ENCODE measurements at places on chromosomes 4 and X. TPM values are rescaled to one million over a fixed set of nuclear protein-coding genes. Genes with fewer than 3 reads are reported as not detected.

DNA sequence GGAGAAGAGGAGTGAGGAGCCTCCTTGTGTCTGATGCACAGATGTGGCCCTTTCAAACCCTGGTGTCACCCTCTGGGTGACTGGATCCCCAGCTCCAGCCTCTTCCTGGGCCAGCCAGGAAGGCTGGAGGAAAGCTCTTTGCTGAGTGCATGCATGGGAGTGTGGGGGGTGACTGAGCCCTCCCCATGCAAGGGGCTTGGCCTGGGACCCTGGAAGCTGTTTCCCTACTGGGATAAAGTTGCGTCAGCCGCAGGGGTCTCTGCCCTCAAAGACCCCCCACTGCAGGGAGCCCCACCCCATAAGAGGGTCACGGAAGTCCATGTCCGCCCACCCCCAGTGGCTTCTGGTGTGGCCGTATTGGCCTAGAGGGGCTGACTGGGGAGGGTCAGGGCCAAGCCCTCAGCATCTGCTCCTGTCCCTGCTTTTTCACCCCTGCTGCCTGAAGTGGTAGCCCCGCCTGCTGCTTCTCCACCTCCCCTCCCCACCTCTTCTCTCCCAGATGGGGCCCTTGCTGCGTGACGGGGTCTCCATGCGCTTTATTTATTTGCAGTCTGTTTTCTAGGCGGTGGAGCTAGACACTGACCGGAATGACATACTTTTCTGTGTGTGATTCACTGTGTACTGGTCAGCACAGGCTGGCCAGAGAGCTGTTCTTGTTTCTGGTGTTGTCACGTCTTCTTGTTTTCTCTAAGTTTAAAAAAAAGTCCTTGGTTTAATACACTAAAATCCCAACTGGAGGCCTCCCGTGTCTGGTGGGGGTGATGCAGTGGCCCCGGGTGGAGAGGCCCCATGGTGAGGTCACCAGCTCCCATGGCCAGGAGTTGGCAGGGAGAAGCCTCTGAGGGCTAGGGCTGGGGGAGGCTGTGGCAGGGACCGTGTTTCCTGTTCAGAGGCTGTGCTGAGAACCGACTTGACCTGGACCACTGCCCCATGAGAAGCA, 3.6 kb downstream of the SMIM10L2A start:
- no peak overlapping the region for H3K4me3 ChIP-seq
- no peak for DNase-seq
- H3K27ac ChIP-seq = no peak overlapping the region
- H3K27me3 ChIP-seq = no peaks in the 10 kb centered on the region
- no peaks in the 10 kb centered on the region for H3K36me3 ChIP-seq
- H3K4me1 ChIP-seq = no peaks in the 10 kb centered on the region

DNA sequence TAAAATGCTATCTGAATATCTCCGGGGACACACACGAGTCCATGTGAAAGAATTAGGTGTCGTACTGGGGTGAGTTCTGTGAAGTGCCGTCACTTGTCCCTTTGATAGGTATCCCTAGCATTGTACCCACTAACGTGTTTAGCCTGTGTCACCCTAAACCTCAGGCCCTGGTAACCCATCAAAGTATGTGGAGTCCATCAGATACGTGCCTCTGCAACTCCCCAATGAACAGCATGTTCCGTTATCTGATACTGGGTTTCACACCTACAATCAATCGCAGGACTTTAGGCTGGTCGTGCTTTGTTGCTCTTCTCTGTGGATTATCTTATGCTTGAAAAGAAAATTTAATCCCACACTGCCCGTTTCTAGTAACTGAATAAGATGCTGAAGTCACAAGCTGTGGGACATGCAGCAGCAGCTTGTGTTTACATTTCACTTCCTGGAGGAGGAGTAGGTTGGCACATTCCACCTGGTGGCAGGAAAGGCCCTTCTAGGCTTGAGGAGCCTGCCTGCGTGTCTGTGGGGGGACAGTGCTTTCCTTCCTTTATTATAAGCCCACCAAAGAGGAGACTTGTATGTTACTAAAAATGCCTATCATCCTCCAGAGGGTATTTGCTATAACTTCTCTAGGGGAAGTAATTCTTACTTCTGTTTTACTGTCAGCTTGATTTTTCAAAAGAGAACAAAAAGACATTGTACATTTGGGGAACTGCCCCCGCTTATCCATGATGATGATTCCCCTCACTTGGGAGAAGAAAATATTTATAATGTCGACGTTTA, 127.2 kb downstream of the FNIP2 start:
- peaks cover 76% of the 10 kb centered on the region for H3K36me3 ChIP-seq
- H3K4me1 ChIP-seq = no peaks in the 10 kb centered on the region
- H3K27ac ChIP-seq = no peak overlapping the region
- H3K4me3 ChIP-seq = no peak overlapping the region

DNA sequence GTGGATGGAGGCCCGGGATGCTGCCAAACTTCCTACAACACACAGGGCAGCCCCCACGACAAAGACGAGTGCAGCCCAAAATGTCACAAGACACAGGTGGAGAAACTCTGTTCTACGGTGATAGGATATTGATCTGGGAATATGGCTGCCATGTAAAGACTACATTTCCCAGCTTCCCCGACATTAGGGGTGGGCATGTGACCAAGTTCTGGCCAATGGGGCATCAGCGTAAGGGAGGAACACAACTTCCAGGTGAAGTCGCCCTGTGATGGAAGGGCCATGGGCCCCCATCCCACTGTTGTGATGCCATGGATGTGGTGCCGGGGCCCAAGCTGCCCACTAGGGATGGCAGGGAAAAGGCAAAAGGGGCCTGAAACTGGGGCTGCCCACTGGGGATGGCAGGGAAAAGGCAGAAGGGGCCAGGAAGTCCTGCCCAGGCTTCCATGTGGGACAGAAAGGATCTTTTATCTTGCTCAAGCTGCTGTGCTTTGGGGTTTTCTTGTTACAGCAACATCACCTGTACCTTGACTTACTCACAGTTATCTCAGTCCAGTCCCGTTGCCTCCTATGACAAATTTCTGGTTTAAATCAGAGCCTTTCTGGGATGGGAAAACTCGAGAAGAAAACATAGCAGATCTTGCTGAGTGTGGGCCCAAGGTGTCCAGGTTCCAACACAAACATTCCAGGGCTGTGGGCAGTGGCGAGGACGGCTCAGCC, 9.7 kb upstream of the ADRA2C start:
- H3K27me3 ChIP-seq = peaks cover 13% of the 10 kb centered on the region
- no peak overlapping the region for H3K27ac ChIP-seq
- H3K36me3 ChIP-seq = no peaks in the 10 kb centered on the region
- no peak overlapping the region for H3K4me3 ChIP-seq
- DNase-seq = no peak
- H3K4me1 ChIP-seq = no peaks in the 10 kb centered on the region

Gene TMEM131L
- total RNA-seq = 33.6 TPM
